Activated T-cell treated with anti-CD3 and anti-CD28 coated beads, Interleukin-2, amount 50 U/mL, for 72 hours (primary cell): ENCODE measurements at places on chromosomes 6 and 20.
A peak's percentile ranks its signal among the peaks of the same experiment; 100 is the strongest.

GRCh38 chr6:119957195-119957594, 607.6 kb upstream of the MAN1A1 start:
- DNase-seq: no peak

- DNase-seq: no peak
Observed at GRCh38 chr20:44918342-44918741, 8.5 kb downstream of the PABPC1L start.

DNA sequence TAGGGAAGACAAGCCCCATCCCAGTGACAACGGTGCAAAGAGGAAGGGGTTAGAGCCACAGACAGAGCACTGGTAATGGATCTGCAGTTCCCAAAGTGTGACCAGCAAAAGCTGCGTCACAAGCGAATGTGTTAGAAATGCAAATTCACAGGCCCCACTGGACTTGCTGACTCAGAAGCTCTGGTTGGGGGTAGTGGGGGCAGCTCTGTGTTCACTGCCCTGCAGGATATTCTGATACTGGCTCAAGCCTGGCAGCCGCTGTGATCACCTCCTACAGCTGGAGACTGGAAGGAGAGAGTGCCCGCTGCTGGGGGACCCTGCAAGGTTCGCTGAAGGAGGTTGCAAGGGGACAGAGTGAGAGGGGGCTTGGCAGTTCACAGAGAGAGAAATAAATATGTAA, 179.7 kb upstream of the CDH4 start:
- DNase-seq: no peak

- DNase-seq: peak; percentile 8
Observed at GRCh38 chr20:35952480-35953386, 1.6 kb downstream of the SCAND1 start.

GRCh38 chr20:50121858-50122271, 8.9 kb upstream of the UBE2V1 start:
- DNase-seq: no peak

DNA sequence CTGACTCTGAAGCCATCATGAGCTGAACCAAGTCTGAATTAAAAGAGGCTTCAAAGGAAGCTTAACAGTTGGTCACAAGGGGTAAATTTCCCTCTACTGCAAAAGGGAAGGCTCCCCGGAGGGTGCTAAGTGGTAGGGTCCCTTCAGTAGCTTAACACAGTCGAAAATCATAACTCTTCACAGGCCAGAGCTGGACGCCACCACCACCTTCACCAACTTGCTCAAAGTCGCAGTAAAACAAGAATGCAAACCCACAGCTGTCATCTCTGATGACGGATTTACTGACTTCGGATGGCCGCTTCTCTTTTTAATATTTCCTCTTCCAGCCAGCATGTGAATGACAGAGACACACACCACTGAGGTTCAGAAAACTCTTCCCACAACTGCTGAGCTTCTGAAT, 144.7 kb upstream of the FBXL4 start:
- no peak for DNase-seq

- DNase-seq: no peak
Observed at GRCh38 chr6:62775427-62776022, 435.7 kb upstream of the FKBP1C start.

GRCh38 chr20:49424536-49424935, 57.9 kb downstream of the KCNB1 start:
- no peak for DNase-seq

DNA sequence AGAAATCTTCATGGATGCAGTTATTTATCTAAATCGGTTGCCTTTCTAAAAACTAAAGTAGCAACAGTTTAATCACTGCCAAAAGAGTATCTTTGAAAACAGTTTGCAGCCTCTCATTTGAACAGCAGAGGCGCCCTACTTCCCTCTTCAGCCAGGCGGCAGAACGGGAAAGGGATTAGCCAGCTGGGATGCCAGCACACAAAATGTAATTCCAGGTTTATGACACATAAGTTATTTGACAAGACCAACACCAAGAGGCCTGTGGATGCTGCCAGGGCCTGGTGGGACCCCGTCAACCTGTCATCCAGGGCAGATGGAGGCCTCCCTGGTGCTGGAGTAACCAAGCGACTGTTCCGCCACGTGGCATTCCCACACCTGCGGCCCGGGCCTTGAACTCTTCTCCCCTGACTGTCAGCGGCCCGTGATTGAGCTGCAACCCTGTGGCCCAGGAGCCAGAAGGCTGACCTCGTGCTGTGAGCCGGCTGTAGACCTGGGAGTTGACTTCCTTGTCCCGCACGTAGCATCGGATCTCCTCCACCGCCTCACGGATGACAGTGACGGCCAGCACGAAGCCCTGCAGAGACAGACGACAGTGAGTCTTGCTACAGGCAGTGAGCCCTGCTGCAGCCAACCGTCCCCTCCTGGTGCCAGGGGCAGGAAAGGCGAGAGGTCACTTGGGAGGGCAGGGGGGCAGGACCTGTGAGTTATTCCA, 55.5 kb downstream of the ATP9A start:
- no peak for DNase-seq

DNA sequence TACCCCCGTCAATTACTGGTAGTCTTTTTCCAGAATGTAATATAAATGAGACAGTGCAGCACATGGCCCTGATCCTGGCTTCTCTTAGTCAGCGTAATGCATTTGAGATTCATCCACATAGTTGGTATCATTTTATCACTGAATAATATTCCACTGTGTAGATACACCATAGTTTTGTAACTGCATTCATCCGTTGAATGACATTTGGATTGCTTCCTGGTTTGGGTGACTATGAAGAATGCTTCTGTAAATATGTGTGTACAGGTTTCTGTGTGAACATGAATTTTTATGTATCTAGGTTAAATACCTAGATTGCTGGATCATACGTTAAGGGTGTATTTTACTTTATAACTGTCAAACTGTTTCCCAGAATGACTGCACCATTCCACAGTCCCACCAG, 62.6 kb upstream of the STMND1 start:
- no peak for DNase-seq

GRCh38 chr6:157412791-157413190, 31.8 kb downstream of the ZDHHC14 start:
- DNase-seq: no peak

GRCh38 chr6:47168180-47168579, 126.0 kb upstream of the ADGRF1 start:
- DNase-seq: no peak

GRCh38 chr6:16654701-16655100, 106.6 kb downstream of the ATXN1 start:
- no peak for DNase-seq

DNA sequence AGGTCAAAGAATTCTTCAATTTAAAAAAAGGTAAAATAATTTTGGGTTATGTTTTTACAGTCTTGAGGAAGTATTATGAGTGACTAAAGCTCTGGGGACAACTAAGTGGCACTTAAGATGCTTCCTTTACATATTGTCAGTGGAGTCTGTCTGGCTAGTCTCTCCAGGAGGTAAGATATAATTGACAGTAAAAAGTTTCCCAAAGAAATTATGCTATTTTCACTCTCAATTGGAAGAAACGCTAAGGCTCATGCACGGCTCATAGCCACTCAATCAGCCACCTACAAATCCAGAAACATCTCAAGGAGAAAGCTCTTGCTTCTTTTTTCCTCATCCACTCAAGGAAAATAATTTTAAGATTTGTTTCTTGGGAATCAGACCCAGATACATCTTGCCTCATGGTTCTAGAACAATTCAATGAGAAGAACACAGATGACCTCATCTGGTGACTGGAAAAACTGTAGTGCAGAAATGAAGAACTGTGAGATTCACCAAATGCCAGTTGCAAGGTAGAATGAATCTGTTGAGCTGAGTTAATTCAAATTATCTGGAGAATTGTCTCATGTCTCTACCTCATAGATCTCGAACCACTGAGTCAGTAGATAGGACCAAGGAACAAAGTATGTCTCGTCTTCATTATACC, 252.9 kb downstream of the TPBG start:
- no peak for DNase-seq

- DNase-seq: no peak
Observed at GRCh38 chr20:62485062-62485700, 9.4 kb upstream of the GATA5 start.

DNA sequence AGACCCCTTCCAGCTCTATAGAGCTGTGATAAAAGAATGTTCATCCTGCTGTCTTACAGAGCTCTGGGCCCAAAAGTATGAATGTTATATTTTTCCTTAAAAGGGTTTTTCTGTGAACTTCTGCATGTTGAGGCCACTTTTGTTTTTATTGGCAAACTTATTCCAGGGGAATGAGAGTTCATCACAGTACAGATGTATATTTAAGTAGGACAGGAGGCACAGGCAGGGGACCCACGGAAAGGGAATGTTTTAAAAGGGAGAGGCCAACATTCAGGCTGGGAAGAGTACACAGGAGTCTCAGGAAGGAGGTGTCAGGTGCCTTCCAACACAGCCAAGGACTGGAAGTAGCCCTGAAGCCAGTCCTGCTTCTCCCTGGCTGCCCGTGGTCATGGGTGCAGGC, 148.4 kb downstream of the EYA2 start:
- no peak for DNase-seq

GRCh38 chr6:130831607-130832006, 4.4 kb downstream of the SMLR1 start:
- no peak for DNase-seq

DNA sequence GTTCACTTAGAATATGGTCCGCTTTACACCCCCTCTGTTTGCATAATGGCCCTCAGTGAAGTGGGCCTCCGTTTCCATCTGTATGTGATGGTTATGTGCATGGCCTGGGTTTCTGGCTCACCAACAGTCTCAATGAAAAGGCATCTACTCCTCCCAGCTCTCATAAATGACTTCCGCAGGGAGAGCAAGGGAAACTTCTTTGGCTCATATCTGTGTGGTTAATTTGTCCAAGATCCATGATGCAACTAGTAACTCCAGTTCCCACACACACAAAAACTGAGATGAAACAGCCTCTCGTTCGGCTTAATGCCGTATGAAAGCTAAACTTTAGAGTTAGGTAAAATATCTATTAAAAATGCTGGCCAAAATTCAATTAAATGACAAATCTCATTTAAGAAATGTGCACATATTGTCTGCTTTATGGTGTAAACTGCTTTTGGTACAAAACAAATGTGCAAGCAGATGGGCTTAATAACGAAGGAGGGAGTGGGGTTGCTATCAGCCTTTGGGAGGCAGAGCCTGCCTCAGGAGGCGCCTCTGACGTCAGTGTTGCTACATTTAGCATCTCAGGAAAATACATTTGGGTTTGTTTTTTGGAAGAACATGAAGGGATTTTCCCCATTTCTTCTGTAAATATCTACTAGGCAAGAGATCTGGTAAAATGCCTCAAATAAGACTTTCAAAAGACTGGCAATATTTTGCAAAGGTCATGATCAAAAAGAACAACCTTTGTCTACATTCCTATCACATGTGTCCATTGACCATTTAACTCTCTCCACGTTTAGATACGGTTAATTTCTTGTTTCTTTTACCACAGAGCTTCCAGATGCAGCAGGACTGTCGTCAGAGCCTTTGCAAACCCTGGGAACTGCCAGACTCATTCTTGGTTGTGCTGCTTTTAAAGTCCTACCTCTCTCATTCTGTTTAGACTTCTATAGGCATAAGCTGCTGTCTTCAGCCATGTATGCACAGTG, 96.8 kb downstream of the ARMC2 start:
- DNase-seq: no peak

- DNase-seq: peak; percentile 32
Observed at GRCh38 chr6:35141007-35141655, at the start of gene TCP11. TSS of gene TCP11 (minus strand) at chr6:35141339. CDS start at chr6:35140870, 469 bp downstream.

- no peak for DNase-seq
Observed at GRCh38 chr20:276620-277495, 13.7 kb downstream of the C20orf96 start.

DNA sequence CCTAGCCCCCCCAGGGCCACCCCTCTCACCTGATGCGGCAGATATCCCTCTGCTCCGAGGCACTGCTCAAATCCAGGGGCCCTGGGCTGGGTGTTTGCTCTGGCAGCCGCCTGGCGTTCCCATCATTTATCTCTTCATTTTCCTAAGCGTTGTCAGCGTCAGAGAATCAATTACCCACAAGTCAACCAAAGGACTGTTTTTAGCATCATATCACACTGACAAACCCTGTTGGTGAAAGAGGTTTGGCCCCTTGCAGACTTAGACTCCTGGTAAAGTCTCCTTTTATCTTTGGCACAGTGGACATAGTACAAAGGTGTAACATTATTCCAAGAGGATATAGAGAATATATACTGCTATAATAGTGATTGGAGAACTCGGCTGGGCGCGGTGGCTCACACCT, at the start of gene GHRH:
TSS of gene GHRH (minus strand) at position 101 of the 400 bp plus-strand sequence. CDS start 4,925 bp downstream, outside the sequence.
- no peak for DNase-seq

DNA sequence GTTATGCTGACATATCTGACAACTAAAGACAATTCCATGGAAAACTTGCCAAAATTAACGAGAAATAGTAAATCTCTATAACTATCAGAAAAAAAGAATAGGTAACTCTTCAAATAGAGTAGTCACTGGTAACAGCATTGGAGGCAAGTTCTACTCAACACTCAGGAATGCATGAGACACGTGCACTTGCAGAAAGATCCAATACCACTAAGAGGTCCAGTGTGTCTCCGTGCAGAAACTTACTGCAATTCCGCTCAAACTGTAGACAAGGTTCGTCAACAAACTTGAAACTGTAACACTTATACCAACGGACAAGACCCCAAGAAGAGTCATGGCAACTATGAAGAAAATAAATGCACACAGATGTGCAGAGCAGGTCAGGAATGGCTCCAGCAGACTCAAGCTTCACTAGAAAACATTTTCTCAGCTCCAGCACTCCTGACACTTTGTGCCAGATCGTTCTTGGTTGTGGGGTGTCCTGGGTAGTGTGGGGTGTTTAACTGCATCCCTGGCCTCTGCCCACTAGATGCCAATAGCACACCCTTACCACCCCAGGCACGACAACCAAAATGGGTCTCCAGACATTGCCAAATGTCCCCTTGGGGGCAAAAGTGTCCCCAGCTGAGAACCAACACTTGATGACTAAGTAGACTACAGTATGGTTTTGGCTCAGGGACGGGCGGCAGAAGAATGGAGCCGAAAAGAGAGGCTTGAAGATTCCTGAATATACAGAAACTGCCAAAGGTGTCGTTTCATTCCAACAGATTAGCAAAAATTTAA, 134.8 kb downstream of the DTNBP1 start:
- DNase-seq: no peak

- no peak for DNase-seq
Observed at GRCh38 chr6:2956930-2957685, 14.3 kb downstream of the SERPINB6 start.

GRCh38 chr20:41101660-41102059, 35.7 kb upstream of the PLCG1 start:
- no peak for DNase-seq

DNA sequence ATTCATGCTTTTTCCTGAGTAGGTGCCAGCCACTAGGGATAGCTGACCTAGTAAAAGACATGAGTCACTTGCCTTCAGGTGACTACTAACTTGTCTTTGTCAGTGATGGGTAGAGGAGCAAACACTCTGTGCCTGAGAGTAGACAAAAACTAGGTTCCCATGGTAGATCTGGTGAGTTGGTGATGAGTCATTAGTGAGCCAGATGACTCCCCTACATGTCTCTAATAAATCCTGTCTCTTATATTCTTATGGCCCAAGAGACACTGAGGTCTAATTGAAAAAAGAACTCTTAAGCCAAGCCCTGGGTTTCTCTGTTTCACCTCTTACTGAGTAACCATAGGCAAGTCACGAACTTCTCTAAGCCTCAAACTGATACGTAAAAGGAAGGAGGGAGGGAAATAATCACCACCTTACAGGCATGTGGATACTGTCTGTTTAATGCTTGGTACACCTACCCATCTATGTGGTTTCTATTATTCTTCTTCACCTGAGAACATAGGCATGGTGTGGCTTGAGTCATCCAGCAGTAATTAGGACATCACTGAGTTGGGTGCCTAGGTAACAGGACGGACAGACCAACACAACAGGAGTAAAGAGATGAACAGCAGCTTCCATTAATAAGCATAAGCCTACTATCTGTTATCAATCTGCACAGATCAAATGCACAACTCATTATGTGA, 20.3 kb downstream of the TTPAL start:
- peak; percentile 42 for DNase-seq
